Psoas muscle (tissue), 8 donors: ENCODE measurements at places on chromosomes 5 and 9. TPM values are rescaled to one million over a fixed set of nuclear protein-coding genes. Genes with fewer than 3 reads are reported as not detected.

- DNase-seq, result no peak
Observed at GRCh38 chr5:172090976-172091547, 84.6 kb upstream of the FBXW11 start.

DNA sequence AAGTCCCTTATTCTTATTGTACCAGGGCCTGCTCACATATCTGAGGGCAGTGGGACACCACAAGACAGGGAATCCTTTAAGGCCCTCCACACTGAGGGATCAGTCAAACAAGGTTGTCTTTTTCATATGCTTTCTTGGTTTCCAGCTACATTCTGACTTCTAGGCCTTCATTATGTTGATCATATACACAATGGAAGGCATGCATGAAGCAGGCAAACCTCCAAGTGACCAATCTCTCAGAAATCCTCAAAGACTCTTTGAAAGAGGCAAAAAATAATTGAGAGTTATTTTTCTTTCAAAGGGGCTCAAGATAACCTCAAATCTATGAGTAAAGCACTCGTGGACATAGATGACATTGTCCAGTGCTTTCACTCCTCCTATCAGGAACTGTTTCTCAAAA lies 1195.9 kb upstream of the ACO1 start:
- DNase-seq, result no peak

GRCh38 chr9:131469951-131470350 lies 32.8 kb upstream of the POMT1 start:
- DNase-seq, result peak; percentile 22

GRCh38 chr5:76477571-76477970 lies 74.5 kb downstream of the IQGAP2 start:
- DNase-seq, result no peak

GRCh38 chr5:138463419-138464007 lies 1.8 kb upstream of the EGR1 start:
- DNase-seq, result no peak

- no peak for DNase-seq
Observed at GRCh38 chr9:84296146-84296843, 44.3 kb downstream of the SLC28A3 start.

DNA sequence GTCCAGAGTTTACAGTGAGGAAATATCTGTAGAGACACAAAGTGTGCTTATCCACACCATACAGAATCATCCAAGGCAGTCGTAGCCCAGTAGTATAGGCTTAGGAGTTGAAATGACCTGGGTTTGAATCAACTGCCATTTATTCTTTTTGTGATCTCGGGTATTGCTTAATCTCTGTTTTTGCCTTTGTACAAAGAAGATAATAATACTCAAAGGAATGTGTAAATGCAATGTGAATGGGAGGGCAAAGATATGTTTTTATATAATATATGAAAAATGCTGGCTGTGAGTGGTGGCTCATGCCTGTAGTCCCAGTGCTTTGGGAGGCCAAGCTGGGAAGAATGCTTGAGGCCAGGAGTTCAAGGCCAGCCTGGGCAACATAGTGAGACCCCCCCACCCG lies 141.1 kb downstream of the SPATA31D1 start:
- DNase-seq, result no peak

- DNase-seq, result no peak
Observed at GRCh38 chr9:131524665-131525315, 6.3 kb downstream of the UCK1 start.

DNA sequence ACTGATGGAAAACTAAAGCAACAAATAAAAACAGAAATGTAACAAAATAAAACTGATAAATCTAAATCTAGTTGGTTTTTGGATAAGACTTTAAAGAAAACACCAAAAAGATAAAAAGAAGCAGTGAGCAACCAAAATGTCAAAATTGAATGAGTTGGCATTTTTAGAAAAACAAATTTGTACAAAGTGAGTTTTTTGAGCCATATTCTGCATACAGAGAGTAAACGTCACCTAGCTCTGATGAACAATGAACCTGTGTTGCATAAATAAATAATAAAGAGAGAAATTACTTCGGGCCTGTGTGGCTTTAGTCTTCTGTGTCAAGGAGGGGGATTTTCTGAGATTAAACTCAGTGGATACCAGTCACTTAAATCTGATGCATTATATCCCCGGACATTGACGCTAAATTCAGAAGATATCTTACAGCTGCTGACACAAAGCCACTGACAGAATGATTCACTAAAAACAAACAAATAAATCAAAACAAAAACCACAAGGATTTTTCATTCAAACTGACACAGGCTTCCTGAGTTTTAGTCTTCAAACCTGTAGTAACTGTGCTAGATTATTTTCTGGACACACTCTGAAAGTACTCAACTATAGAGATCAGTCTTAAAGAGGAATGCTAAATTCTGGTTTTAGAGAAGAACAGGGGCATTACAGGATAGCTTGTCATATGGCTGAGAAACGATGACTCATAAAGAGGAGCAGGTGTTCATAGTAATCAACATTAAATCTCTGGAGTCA lies 403.5 kb upstream of the ST8SIA4 start:
- no peak for DNase-seq

GRCh38 chr5:160460377-160461049 lies 38.9 kb downstream of the PTTG1 start:
- no peak for DNase-seq

DNA sequence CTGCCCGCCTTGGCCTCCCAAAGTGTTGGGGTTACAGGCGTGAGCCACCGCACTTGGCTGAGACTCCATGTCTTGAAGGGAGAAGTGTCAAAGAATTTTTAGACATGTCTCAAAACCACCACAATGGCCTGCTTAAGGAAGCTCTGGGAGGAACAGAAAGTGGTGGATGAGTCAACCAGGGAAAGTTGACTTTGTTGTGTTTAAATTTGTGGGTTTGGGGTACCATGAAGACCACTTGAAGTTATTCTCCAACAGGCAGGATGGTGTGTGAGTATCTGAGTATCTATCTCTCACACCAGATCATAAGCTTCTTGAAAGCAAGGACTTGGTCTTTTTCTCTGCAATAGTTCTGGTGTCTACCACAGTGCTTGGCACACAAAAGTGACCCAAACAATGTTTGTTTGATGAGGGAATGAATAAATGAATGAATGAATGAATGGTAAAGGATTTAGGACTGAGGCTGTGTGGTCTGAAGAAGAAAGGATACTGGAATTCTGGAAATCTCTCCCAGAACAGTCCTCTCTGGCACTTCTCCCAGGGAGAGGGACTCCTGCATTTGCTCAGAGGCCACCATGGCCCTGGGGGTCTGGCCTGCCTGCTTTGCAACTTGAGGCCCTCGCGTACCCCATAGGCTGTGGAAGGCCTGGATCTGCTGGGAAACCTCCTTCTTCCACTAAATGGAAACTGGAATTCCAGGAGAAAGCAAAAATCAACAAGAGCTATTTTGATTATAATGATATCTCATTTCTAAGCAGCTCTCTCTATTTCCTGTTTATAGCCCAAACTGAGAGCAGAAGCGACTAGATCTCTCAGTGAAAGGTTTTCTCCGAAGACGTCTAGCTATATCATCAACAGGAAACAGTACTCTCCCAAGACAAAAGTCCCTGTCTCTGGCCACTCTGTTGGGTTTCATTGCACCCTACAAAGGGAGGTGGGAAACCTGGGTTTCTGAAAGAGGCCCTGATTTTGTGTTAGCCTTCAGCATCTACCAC lies 187.9 kb downstream of the PALM2AKAP2 start:
- no peak for DNase-seq

- DNase-seq, result no peak
Observed at GRCh38 chr5:172768573-172769341, 2.2 kb downstream of the DUSP1 start.

DNA sequence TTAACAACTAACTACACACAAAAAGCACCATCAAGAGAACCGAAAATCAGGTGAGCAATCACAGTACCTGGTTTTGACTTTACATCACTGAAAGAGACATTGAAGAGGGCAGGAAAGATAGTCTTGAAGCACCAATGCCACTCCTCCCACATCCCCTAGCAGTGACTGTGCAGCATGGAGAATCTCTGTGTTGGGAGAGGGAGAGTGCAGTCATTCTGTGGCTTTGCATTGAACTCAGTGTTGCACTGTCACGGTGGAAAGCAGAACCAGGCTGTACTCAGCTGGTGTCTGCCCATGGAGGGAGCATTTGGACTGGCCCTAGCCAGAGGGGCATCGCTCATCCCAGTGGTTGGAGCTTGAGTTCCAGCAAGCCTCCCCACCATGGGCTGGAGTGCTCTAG lies 40.4 kb downstream of the C5 start:
- DNase-seq, result no peak

- DNase-seq, result no peak
Observed at GRCh38 chr9:20496328-20496727, 126.0 kb downstream of the MLLT3 start.

GRCh38 chr9:4140362-4140761 lies 159.5 kb downstream of the GLIS3 start:
- DNase-seq, result no peak

DNA sequence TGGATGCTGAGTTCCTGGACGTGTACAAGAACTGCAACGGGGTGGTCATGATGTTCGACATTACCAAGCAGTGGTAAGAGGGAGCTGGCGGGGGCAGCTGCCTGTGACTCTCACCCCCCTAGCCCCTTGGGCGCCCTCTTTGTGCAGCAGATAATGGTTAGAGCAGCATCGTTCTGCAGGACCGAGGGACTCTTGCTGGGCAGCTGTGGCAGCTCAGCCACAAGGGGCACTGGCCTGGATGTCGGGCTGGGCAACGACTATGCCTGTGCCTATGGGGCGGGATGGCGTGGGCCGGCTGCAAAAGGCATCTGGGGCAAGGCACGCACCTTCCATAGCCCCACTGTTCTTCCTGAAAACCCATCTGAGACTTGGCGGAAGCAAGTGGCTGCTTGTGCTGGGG lies 12.9 kb upstream of the AJM1 start:
- no peak for DNase-seq

DNA sequence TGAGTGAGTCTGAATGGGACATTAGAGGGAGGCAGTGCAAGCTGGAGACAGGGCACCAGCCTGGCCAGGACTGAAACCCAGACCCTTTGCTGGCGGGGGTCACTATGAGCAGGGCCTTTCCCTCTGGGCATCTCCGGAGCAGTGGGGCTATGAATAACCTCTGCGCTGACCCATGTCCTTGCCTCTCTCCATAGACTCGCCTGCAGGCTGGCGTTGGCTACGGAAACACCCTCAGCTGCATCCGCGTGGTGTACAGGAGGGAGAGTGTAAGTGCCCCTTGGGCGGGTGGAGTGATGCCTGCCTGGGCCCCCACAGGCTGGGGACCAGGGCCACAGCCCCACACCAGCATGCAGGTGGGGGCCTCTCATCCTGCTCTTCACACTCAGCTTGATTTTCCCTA lies 15.8 kb downstream of the SLC25A48 start:
- DNase-seq, result no peak

- no peak for DNase-seq
Observed at GRCh38 chr9:26296910-26297572, 595.6 kb downstream of the CAAP1 start.

DNA sequence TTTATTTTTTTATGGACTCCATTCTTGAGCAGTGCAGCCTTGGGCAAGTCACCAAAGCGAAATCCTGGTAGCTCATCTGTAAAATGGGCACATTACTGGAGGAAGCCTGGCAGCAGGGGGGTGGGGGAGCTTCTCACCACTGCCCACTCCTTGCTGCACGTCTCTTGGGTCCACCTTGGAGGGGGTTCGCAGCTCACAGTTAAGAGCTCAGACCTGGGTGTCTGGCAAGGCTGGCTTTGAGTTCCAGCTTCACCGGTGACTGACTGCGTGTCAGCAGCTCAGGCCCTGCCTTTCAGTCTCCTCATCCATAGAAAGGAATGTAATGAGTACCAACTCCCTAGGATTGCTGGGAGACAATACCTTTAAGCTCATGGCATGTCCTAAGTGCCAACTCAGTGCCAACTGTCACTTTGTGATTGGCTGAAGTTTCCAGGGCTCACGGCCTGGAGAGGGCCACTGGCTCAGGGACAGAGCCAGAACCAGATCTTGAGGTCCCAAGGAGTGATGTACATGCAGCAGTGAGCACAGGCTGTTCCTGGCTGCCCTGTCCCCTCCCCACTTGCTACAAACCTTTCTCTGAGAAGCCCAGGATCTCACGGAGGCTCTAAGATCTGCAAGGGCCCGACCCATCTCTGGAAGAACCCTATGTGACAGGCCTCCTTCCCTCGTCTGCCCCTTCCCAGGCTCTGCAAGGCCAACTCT lies 72.9 kb downstream of the C9orf50 start:
- DNase-seq, result no peak

- no peak for DNase-seq
Observed at GRCh38 chr9:116172216-116172615, 18.6 kb downstream of the PAPPA start.

GRCh38 chr5:168219515-168220410 lies 71.7 kb upstream of the WWC1 start:
- no peak for DNase-seq

GRCh38 chr5:125756456-125756855 lies 666.8 kb upstream of the GRAMD2B start:
- DNase-seq, result no peak

DNA sequence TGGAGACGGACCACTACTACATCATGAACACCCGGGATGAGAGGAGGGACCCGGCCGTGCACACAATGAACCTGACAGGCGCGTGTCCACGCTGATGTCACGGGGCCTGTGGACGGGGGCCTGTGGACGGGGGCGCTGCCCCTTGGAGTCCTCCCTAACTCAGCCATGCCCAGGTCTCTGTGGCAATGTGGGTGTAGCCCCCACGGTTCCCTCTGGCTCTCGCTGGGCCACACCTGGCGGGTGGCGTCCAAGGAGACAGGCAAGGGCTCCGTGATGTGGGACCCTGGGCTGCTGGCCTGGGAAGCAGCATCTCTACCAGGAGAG lies 22.1 kb downstream of the PAEP start:
- no peak for DNase-seq

- DNase-seq, result no peak
Observed at GRCh38 chr5:166726406-166726805, 1565.0 kb upstream of the WWC1 start.

The INSL4 gene
- total RNA-seq, result not detected

The SLC6A3 gene
- total RNA-seq, result not detected

The CDO1 gene
- 2.7 TPM for total RNA-seq

The SPEF2 gene
- total RNA-seq, result 0.27 TPM

The PCDHA1 gene
- total RNA-seq, result not detected

The HACD4 gene
- total RNA-seq, result 0.45 TPM

The SERF1B gene
- 28.2 TPM for total RNA-seq

The PGM5 gene
- total RNA-seq, result 17.6 TPM

The TTF1 gene
- total RNA-seq, result 11.6 TPM
